NCI-H2171 treated with DMSO at 0.1 percent for 48 hours (cell line): ENCODE measurements at places on chromosomes 6 and 20.

DNA sequence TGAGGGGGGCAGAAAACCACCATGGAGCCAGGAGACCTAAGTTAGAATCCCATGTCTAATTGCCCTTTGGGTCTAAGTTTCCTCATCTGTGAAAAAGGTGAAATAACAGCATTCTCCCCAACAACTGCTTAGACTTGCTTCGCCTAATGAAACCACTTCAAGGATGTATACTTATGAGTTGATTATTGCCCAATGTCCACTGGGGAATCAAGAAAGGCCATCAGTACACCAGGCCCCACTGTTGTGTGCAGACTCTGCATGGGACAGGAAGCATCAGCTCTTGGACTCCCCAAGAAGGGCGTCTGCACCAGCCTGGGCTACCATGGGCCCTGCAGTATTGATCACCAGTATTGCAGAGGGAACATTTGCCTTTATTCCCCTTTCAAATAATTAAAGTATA is 189.6 kb downstream of the MAFB start:
- DNase-seq = no peak

DNA sequence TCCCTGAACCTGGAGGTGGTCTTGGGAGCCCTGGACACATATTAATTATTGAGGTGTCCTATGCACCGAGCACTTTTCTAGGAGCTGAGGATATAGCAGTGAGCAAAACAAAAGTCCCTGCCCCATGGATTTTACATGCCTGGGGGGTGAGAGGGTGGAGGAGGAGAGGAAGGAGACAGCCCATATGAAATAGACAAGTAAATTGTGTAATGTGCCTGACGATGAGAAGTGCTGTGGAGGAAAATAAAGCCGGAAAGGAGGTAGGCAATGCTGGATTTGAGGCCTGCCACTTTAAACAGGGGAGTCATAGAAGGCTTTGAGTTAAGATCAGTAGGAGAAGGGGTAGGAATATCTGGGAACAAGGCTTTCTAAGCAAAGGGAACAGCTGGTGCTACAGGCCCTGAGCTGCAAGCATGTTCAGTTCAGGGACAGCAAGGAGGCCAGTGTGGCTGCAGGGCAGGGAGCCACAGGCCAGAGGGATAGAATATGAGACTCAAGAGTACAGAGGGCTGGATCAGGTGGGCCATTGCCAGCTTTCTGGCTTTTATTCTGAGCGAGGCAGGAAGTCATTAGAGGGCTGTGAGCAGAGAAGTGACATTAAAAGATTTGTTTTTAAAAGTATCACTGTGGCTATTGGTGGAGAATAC is 19.1 kb upstream of the MYLIP start:
- no peak for DNase-seq

- DNase-seq = peak; percentile 96
Observed at GRCh38 chr20:44018259-44018941, 103.7 kb downstream of the TOX2 start.

DNA sequence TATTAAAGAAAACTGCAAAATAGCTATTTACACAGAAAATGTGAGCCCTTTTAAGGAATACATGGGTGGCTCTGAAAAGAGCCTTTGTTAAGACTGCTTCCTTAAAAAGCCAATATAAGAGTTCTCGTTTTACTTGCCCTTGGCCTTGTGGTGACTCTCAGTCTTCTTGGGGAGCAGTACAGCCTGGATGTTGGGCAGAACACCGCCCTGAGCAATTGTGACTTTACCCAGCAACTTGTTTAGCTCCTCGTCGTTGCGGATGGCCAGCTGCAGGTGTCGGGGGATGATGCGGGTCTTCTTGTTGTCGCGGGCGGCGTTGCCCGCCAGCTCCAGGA is 111.5 kb downstream of the HFE start:
- peak; percentile 70 for DNase-seq

DNA sequence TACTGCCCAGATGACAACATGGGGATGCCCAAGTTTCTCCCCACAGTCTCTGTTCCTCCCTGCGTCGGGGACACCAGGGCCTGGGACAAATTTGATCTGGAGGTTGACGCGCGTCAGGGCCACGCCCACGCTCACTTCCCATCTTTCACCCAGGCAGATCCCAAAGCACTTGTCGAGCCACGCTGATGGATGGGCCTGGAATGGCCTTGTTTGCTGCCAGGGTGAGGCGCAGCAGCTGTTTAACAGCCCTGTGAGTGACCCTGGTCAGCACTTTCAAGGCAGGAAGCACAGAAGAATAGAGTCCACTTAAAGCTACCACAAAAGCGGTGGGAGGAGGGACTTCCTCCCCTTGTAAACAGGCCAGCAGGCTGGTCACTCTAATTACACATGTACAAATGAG is 324.7 kb upstream of the JARID2 start:
- no peak for DNase-seq

DNA sequence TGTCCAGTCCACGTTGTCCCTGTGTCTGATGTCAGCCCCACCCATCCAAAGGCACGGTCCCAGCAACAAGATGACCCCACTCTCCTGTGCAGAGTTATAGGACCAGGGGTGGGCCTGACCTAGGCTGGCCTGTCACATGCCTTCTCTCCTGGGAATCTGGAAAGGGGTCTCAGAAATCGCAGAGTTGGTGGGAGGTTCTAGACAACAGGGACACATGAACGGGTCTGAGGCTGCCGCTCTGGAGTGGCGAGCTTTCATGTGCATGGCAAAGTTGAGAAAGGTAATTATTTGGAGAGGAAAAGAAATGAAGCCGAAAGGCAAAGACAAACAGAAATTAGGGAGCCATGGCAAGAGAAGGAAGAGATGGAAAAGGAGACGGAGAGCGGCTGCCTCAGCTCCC is 29.5 kb downstream of the BFSP1 start:
- DNase-seq = no peak

GRCh38 chr6:39870950-39871349 is 63.3 kb downstream of the MOCS1 start:
- no peak for DNase-seq

DNA sequence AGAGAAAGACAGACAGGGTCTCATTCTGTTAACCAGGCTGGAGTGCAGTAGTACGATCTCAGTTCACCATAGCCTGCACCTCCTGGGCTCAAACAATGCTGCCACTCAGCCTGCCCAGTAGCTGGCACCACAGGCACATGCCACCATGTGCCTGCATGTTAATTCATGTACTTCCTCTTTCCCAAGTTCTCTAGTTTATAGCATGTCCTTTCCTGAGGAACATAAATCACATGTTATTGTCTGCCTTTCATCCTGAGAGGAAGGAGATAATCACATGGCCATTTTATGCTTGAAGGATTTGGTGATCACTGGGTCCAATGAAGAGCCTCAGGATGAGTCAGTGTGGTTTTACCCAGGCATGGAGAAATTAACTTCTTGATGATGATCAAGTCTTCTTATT is 47.9 kb downstream of the COL11A2 start:
- DNase-seq = no peak

DNA sequence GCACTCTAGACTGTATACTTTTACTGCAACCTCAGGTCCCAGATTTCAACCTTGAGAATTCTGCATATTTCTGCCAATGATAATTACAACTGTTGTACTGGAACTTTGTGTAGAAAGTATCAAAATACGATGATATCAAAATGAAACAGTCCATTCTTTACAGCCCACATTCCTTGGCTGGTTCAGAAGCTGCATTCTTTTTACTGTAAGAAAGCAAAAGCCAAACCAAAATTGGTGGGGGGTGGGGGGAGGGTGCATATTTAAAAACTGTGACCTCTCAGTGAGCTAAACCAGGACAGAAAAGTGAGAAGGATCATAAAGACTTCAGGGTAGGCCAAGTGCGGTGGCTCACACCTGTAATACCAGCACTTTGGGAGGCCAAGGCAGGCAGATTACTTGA is 41.8 kb upstream of the UBR2 start:
- DNase-seq = no peak

GRCh38 chr6:73152966-73153757 is 72.1 kb downstream of the KHDC1L start:
- no peak for DNase-seq

- DNase-seq = no peak
Observed at GRCh38 chr6:166382500-166382932, 224 bp downstream of the MPC1 start.

- DNase-seq = no peak
Observed at GRCh38 chr6:133983099-133983939, 30.3 kb downstream of the TBPL1 start.

- no peak for DNase-seq
Observed at GRCh38 chr6:129832299-129832698, 28.8 kb downstream of the TMEM244 start.

DNA sequence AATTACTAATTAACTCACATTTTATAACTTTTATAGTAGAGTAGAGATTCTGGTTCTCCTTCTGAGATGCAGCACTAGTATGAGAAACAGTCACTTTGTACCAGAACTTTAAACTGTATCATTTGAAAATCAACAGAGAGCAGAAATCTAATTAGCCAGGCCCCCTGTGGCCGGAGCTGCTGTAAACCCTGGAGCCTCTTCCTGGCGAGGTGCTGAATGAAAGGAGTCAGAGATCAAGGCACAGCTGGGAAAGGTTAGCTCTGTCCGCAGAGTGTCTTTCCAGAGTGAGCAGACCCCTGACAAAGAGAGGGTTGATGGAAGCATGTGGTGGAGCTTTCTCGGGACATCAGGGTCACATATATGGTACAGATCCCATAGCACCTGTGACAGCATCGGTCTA is 703.8 kb downstream of the RFPL4B start:
- DNase-seq = no peak

- no peak for DNase-seq
Observed at GRCh38 chr6:152309648-152310047, 327.5 kb downstream of the SYNE1 start.

- DNase-seq = no peak
Observed at GRCh38 chr6:134626589-134626988, 308.7 kb upstream of the SGK1 start.

- DNase-seq = no peak
Observed at GRCh38 chr6:90989763-90990162, 402.9 kb upstream of the MAP3K7 start.

DNA sequence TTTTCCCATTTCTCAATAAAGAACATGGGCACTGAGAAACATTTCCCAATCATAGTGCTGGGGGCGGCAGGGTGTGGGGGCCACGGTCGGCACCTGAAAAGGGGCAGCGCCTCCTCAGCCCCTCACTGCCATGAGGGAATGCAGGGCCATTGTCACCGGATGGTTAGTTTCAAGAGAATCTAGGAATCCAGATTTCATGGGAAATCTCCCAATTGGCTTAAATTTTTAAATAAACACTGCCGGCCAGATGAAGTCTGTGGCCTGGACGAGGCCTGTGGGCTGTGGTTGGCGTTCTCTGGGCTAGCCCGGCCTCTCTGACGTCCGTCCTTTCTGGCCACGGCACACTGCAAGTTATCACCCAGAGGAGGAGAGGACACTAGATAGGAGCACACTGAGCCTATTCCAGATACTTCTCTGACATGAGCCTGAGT is 25.6 kb downstream of the MANBAL start:
- DNase-seq = no peak

DNA sequence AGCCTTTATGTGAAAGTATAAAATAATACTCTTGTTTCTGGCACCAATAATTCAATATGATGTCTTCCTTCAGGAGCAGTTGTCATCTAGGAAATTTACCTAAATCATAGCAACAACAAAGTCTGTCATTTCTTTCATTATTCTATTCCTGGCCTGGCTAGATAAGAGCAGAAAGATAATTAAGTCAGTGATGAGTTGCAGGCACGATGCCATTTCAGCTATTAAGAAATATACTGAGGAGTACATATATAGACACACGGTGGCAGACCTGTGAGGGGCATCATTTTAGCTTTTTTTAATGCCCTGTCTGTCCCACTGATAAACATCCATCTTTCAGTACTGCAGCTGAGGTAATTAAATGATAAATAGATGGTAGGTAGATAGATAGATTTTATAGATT is 756.1 kb upstream of the EPHA7 start:
- DNase-seq = no peak

DNA sequence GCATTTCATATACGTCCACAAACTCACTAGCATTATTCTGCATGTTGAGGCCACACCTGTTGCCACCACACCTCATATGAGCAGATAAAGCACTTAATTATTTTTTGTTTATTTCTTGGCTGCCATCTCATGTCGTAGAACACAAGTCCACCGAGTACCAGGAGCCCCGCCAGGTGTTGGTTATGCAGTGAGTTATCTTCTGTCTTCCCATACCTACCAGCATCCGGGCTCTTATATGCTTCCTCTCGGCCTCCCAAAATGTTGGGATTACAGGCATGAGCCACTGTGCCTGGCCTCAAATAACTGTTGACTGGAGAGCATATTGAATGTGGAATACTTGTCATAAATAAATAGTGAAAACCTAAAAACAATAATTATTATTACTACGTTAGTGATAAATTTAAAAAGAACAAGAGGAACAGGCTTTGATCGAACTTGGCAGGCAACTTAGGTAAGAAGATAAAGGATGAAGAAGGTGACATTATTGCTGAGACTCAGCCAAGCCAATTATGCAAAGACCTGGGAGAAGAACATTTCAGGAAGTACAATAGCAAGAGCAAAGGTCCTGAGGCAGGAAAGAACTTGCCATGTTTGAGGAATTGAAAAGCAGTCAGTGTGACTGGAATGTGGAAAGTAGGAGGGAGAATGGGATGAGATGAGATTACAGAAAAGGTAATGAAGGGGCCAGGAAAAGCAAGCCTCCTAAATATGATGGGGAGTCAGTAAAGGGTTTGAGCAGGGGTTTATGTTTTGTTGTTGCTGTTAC is 12.6 kb upstream of the SLC23A2 start:
- no peak for DNase-seq

DNA sequence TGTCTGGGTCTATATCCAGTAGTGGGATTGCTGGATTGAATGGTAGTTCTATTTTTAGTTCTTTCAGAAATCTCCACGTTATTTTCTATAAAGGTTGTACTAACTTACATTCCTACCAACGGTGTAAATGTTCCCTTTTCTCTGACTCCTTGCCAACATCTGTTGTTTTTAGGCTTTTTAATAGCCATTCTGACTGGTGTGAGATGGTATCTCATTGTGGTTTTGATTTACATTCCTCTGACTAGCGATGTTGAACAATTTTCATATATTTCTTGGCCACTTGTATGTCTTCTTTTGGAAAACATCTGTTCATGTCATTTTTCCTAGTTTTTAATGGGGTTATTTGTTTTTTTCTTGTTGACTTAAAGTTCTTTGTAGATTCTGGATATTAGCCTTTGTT is 99.3 kb downstream of the BMP2 start:
- DNase-seq = no peak

DNA sequence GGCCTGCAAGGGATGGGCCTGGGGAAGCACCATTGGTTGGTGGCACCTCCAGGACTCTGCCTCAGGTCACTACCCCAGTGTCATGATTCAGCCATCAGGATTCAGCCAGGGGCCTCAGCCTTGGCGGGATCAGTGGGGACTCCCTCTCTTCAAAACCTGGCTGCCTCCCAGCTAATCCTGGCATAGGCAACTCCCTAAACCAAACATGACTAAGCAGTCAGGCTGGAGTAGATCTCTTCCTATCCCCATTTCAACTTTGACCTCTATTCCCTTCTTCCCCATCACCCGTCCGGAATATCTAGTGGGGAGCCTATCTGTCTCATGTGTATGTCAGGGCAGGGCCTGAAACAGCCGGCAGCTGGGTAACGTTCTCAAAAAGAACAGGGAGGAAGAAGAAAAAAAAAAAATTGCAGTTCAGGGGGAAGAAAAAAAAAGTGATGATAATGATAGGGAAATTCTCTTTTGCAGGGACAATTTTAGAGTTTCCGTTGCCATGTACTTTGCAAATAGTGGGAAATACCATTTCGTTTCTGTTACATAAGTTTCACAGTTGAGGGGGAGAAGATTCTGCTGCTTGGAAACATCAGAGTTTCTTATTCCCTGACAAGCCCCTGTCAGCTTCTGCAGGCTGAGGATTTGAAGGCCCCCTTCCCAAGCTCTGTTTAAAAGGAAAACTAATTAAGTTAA is 4.1 kb upstream of the PREX1 start:
- peak; percentile 68 for DNase-seq
